ENCODE measurements at places on chromosomes 7 and 10.

DNA sequence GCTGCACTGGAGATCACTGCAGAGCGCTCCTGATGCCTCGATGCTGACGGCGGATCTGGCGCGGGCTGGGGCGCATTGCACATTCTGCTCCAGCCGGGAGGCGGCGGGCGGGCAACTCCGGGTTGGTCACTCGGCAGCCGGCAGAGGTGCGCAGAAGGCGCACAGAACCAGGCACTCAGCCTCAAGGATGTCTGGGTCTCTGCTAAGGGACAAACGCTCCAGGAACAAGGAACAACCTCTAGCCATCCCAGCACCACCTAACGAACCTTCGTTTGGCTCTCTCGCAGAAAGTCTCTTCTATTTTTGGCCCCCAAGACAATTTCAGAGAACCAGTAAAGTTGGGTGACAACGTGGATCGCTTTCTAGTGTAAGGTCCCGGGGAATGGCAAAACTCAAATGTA, 254.6 kb downstream of the OTUD1 start:
- DNase-seq: no peak

- DNase-seq: no peak
Observed at GRCh38 chr10:122096705-122097104, 107.7 kb downstream of the TACC2 start.

DNA sequence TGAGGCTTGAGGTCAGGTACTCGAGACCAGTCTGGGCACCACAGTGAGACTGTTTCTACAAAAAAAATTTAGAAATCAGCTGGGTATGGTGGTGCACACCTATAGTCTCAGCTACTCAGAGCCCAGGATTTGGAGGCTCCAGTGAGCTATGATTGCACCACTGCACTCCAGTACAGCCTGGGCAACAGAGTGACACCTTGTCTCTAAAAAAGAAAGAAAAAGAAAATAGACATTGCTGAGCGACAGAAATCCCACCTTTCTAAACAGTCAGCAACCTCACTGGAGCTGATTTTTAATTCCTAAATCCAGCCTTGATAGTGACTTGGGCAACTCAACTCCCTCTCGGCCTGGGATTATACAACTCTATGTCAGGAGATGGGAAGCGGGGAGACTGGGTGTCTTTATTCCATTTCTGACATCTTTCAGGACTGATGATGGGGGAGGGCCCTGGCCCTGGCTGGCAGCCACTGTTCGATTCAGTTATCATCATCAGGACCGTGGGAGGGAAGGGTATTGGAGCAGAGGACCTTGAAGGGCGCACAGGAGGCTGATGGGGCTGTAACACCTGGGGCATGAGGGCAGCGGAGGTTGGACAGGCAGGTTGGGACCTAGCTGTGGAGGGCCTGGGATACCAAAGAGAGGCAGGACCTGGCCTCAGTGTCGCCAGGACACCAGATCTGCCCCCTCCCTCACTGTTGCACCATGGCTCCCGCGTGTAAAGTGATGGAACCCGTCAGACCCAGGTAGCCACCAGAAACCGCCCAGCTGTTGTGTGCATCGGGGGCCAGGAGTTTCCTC, 14.7 kb downstream of the HSPB1 start:
- no peak for DNase-seq

DNA sequence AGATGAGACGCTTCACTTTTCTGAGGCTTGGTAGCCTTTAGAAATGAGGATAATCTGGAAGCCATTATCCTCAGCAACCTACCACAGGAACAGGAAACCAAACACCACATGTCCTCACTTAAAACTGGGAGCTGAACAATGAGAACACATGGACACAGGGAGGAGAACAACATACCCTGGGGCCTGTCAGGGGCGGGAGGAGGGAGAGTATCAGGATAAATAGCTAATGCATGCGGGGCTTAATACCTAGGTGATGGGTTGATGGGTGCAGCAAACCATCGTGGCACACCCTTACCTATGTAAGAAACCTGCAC, 48.9 kb downstream of the LRGUK start:
- DNase-seq: no peak

GRCh38 chr10:68086011-68086410, 10.9 kb upstream of the HERC4 start:
- no peak for DNase-seq

DNA sequence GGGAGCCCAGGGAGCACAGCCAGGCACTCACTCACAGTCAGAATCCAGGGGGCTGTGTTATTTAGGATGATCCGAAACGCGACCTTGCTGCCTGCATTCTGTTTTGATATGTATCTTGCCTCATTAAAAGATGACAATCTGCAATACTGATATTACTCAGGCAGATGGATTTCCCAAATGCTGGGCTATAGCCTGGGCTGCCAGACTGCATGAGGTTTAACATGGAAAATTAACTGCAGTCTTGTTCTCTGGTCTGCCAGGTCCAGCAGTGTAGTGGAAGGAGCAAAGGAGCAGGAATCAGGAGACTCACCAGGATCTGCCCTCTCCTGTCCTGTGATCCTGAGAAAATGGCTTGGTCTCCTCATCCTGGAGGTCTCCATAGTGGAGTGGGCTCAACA, 258.1 kb downstream of the PAXIP1 start:
- no peak for DNase-seq

- DNase-seq: no peak
Observed at GRCh38 chr7:27151931-27152815, at the start of gene HOXA3. HOXA3 (minus strand) TSS chr7:27152583; CDS start chr7:27110640, 41,943 bp downstream.

DNA sequence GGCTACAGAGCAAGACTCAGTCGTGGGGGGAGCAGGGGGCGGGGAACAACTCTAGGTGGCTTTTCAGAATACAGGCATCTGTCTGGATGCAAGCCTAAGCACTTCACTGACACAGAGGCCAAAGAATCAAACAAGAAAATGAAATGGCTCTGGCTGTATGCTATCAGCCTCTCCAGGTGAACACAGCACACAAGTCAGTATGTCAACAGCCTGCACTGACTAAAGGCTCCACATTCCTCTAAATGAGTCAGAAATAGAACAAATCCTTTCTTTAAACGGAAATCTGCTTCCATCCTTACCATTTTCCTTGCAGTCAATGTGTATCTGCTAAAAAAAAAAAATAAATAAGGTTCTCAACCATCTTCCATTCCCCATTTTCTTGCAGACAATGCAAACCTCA, 88.3 kb downstream of the ARMH3 start:
- no peak for DNase-seq

- no peak for DNase-seq
Observed at GRCh38 chr7:46881507-46882127, 700.3 kb downstream of the TNS3 start.

All from midbrain (tissue), 1 donor.